Frontal cortex (tissue), 4 donors: ENCODE measurements at places on chromosomes 16 and 17.

DNA sequence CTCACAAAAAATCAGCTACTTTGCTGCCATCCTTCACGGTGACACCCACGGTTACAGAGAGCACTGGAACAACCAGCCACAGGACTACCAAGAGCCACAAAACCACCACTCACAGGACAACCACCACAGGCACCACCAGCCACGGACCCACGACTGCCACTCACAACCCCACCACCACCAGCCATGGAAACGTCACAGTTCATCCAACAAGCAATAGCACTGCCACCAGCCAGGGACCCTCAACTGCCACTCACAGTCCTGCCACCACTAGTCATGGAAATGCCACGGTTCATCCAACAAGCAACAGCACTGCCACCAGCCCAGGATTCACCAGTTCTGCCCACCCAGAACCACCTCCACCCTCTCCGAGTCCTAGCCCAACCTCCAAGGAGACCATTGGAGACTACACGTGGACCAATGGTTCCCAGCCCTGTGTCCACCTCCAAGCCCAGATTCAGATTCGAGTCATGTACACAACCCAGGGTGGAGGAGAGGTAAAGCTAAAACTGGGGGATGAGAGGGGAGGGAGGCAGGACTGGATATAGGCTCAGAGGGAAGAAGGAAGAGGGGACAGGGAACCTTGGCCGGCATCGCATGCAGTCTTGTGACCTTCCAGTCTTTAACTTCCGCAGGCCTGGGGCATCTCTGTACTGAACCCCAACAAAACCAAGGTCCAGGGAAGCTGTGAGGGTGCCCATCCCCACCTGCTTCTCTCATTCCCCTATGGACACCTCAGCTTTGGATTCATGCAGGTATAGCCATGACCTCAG lies 581 bp downstream of the CD68 start:
- no peak for DNase-seq

- no peak for DNase-seq
Measured at GRCh38 chr16:35188288-35189155, 1729.1 kb downstream of the TP53TG3F start.

- DNase-seq: peak; percentile 78
Measured at GRCh38 chr17:61410141-61411010, 10.7 kb downstream of the TBX2 start.

DNA sequence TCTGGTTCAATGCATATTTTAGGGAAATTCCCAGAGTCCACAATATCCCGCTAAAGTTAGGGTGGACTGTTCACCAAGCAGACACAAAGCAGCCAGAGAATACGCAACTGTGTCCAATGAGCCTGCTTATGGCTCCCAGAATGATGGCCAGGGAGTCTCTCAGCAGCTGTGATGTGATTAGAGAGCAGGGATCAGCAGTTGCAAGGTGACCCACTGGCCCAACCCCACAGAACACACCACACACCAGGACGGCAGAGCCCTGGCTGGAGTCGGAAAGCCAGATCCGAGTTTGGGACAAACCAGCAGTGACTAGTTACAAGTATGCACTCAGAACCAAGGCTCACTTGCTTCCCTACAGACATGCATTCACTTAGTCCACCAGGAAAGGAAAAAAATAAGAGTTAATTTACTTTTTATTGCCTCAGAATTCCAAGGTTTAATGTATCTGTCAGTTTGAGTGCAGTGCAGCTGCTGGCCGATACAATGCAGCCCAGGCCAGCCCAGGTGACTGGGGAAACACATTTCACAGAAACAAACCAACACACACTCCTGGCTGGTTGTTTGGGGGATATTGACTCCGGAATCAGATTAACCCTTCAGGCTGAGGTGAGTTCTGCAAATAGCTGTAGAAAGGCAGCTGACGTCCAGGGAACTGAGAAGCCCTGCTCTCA lies 121.7 kb downstream of the HIC1 start:
- no peak for DNase-seq

- no peak for DNase-seq
Measured at GRCh38 chr16:66382966-66383299, 16.4 kb downstream of the CDH5 start.

DNA sequence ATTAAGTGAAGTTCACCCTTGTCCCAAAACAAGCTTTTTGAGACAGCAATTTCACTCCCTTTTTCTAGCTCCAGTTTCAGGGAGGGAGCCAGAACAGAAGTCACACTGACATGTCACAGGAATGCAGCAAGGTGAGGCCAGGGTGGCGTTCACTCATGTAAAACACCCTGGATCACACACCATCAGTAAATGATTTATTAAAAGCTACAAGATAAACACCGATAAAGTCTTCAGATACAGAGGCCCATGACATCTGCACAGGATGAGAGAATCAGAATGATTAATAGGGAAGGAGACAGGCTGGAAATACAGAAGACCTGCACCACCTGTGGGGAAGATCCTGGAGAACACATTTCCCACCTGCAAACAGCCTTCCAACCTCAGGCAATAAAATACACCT lies 77.5 kb upstream of the DYNLRB2 start:
- no peak for DNase-seq

- DNase-seq: no peak
Measured at GRCh38 chr16:64437706-64438324, 684.0 kb downstream of the CDH11 start.

DNA sequence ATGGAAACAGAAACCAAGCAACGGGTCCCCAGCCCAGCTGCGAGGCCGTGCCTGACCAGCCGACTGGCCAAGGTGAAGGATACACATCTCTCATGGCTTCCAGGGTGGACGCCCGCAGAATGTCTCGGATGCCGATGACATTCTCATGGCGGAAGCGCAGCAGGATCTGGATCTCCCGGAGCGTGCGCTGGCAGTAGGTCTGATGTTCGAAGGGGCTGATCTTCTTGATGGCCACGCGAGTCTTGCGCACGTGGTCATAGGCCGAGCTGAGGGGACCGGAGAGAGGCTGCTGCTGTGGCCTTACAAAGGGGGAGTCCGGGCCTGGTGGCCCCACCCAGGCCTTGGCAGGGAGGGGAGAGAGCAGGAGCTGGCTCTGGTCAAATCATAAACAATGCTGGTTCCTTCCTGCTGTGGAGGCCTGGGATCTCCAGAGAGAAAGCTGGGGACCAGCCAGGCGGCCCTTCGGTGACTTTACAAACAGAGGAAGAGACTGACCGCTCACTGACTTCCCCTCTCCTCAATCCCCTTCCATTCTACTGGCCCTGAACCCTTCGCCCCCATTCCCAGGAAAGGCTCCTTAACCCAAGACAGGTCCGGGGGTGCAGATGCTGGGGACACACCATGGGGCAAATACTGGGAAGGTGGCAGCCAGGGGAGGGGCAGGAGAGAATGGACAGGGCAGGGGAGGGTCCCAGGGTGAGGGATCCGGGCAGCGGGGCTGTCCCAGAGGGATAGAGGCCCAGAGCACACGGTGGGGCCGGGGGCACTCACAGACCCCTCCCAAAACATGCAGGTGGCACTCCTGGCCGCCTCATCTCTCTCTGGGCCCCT lies 1.1 kb downstream of the MAPK3 start:
- no peak for DNase-seq

- no peak for DNase-seq
Measured at GRCh38 chr17:30005709-30006320, 64.4 kb downstream of the EFCAB5 start.

DNA sequence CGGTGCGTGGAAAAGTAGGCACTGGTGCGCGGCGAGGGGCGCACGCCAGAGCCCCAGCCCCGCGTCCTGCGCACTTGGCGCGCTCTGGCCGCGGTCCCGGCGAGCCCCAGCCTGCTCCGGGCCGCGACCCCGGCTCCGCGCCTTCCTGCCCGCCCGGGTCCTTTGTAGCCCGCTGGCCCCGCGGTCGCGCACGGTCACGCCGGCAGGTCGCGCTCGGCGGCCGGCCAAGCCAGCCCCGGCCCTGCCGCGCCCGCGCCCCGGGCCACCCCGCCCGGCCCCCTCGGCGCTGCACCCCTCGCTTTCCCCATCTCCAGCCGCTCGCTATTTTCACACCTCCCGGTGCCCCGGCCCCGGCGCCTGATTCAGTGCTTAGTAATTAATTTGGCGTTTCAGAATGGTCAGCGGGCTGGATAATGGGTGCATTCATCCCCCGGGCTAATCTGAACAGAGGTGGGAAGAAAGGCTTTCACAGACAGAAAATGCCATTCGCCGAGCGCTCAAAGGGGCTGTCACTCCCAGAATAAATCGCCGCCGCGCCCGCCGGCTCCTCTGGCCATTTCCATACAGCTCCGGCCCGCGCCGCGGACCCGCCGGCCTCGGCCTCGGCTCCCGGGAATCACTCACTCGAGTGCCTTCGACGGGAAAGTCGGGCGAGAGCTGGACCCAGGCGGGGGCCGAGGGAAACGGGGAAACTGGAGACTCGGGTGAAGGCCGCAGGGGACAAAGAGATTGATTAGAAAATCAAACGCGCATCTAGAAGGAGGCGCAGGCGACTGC lies 17.8 kb upstream of the NTN1 start:
- peak; percentile 57 for DNase-seq

GRCh38 chr16:29845656-29846055 lies 17.4 kb downstream of the CDIPT start:
- no peak for DNase-seq

DNA sequence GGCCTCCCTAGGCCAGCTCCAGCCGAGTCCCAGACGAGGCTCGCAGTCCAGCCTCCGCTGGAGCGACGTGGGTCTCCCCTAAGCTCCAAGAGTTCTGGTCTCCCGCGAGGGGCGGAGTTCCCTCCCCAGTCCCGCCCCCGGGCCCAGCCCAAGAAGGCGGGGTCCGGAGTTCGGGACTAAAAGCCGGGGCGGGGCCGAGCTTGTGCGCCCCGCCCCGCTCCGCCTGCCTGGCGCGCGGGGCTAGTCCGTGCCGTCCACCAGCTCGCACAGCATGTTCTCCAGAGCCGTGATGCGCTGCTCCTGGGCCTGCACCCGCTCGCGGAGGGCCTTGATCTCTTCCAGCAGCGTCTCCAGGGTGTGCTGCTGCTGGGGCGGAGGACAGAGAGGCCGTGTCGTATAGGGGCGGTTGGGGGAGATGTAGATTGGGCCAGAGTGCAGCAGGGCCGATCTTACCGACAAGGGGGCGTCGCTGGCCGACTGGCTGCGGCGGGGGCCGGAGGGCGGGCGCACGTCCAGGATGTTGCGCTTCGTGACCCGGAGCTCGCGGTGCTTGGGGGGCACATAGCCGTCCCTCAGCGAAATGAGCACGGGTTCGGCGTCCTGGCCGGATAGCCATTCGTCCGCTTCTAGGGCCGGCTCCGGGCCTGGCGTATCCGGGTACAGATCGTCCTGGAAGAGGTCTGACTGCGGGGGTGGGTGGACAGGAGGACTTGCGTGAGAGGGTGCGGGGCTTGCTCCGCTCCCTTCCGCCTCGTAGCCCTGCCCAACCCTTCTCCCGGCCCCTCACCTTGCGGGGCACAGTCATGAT lies 7.0 kb downstream of the CORO6 start:
- peak; percentile 94 for DNase-seq
